Eye (tissue), 1 donor: ENCODE measurements at places on chromosomes 3 and 15.

GRCh38 chr3:127639173-127640041, 10.4 kb downstream of the PODXL2 start:
- DNase-seq: no peak

DNA sequence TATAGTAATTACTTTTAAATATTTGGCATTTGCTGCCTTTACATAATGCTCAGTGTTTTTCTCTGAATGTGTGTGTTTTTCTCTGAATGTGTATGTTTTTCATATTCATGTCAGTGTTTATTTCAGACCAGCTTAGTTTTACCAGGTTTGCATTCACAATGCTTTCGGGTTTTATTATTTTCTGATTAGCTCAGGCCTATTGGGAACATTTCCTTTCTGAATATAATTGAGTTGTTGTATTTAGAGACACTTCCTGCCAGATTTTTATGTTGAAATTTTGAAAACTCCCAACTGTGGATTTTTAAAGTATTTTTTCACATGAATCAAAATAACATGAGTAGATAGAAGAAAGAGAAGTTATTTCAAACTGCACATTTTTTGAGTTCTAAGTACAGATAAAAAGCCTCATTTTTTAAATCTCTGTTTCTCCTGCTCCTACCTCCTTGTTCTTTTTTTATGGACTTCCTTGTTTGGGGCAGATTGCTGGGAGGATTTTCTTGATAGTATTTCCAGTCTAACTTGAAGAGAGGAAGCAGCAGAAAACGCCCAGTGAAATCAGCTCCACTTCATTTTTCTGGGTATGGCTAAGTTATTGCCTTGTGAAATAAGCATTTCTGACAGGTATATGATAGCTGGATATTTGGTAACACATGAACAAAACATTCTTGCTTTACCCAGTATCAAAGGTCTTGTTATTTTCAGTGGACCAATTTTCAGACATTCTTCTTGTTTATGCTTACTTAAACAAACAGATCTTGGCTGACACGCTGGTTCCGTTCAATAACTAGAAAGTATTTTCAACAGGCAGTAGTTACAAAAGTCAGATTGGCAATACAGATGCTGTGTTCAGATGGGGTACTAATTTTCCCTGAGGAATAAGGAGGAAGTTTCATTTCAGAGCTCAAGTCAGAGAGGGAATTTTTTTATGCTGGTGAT, 70.7 kb downstream of the RIOX2 start:
- DNase-seq: no peak

GRCh38 chr3:186886202-186886981, 43.9 kb downstream of the ADIPOQ start:
- peak; percentile 3 for DNase-seq

- DNase-seq: no peak
Measured at GRCh38 chr3:100060685-100061484, 53.4 kb downstream of the FILIP1L start.

DNA sequence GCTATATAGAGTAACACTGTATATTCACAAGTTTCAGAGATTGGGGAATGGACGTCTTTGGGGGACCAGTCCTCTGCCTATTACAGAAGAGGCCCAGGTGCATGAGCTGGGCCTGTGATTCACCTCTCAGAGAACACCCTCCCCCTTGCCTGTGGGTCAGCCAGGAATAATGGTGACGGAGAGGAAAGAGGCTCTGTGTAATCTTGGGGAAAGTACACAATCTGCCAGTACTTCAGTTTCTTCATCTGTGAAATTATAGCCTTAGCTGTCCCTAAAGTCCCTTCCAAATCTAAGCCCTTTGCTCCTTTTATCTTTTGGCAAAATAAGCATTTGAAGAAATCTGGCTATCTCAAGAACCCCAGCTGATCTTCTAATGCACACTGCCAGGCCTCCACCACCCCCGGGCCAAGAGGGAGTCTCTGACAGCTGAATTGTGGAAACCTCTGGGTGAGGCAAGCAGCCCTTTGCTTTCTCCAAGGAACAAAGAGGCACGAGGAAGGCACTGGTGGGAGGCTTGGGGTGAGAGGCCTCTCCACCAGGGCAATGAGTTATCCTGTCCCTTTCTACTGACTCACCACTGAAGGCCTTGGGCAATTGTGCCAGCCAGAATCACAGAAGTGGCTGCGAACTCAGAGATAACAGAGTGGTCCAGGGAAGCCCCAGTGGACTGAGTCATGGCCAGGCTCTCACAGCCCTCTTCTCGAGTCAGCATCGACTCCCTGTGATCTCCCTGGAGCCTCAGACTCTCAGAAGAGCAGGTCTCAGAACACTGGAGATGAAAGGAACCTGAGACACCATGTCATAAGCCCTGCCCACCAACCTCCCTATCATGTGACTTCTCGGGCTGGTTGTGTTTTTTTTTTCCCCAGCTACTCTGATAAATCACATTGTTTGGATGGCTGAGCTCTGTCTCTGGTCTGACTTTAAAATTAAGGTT, 31.8 kb downstream of the CCNL1 start:
- peak; percentile 36 for DNase-seq

DNA sequence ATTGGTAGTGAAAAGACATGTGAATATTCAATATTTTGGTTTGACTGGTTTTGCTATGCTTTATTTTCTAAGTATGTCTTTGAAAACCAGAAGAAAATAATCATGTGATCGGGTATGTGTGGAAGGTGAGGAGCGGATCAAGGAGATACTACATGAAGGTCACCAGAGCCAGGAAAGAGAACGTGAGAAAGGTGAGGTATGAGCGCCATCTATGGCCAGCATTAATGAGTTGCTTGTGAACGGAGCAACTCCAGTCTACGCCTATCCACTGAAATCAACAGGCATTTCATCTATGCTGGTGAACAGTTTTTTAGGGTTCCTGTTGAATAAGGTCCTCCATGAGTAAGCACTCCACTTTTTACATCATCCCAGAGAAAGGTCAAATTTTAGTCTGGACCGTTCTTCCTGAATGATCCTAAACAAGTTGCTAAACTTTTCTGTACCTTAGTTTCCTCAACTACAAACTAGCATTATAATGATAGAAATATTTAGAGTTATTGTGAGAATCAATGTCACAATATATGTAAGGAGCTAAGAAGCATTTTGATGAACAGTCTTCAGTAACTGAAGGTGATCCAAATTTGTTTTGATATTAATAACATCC, 1435.2 kb upstream of the CADM2 start:
- peak; percentile 88 for DNase-seq

DNA sequence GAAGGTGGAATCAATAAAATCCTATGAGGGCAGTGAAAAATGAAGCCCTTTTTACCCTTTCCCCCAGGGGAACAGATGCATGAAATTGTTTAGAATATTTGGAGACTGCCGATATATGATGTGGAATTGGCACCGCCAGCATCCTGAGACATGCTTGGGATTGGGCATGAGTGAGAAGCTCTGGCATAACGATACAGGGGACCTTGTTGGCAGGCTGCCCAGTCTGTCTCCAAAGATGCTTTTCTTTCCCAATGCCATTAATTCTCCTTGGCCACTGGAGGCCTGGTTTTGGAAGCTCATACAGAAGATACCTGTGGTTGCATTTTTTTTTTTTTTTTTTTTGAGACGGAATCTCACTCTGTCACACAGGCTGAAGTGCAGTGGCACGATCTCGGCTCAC, 800.6 kb upstream of the LMCD1 start:
- DNase-seq: no peak

GRCh38 chr3:86702381-86702958, 288.5 kb downstream of the VGLL3 start:
- DNase-seq: peak; percentile 33

DNA sequence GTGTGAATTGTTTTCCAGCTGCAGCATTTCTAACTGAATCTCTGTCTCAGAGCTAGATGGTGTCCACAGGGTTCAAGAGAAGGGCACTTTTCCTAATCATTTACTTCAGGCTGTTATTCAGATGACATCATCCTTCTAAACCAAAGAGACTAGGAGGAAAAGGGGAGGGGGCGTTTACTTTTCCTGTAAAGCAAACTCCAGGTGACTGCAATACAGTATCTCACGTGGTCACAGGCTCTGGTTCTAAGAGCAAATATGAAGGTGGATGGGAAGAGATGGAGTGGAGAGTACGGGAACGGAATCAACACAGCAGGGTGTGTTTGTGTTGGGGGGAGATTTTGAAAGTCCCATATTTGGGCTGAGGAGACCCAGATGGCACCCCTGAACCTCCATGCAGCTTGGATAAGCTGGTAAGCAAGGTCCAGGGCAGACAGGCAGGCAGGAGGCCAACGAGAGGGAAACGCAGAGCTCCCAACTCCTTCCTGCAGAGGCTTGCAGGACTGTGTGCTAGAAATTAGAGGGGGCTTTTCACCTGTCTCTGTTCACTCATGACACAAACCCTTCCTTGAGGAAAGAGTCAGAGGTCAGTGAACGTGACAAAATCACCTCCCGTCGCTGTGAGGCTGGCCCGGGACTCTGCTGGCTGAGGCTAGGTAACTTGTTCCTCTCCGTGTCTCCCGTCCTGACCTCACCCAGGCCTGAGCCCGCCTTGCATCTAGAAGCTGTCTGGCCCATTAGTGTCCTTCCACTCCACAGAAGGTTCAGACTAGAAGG, 151.2 kb downstream of the OPA1 start:
- peak; percentile 63 for DNase-seq

GRCh38 chr15:92811148-92811913, 88.8 kb upstream of the CHD2 start:
- peak; percentile 43 for DNase-seq

DNA sequence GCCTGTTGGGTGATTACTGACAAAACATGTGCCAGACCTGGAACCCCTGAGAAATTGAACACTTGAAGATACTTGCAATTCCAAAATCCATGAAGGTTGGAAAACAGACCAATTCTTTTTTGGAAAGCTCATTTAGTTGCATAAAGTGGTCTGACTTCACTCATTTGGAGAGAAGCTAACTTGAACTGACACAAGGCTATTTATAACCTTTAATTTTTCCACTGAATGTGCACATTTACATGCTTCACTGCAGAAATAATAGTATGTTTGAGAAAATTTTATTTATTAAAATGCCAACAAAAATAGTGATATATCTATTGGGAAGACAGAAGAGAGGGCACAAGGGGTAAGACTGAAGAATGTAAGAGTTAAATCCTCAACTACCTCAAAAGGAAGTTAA, 92.1 kb downstream of the MOBP start:
- no peak for DNase-seq

DNA sequence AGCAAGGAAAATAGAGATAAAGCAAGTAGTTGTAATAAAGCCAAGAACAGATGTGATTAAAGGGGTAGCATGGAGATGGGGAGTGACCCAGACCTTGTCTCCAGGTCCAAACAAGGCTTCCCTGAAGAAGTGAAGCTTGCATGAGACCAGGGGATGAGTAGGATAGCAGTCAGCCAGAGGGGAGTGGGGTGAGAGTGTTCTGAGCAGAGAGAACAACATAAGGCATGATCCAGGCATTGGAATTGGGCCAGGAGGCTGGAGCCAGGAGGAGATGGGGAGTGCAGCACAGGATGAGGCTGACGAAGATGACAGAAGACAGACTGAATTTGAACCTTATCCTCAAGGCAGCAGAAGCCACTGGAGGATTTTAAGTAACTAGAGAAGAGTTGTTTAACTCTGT, 7.2 kb downstream of the TMOD2 start:
- peak; percentile 29 for DNase-seq

- DNase-seq: no peak
Measured at GRCh38 chr3:155697542-155697941, 47.3 kb downstream of the PLCH1 start.

GRCh38 chr15:99967841-99968371, 234.7 kb upstream of the LYSMD4 start:
- no peak for DNase-seq

- DNase-seq: peak; percentile 11
Measured at GRCh38 chr15:101070502-101071273, 151.5 kb downstream of the LRRK1 start.

DNA sequence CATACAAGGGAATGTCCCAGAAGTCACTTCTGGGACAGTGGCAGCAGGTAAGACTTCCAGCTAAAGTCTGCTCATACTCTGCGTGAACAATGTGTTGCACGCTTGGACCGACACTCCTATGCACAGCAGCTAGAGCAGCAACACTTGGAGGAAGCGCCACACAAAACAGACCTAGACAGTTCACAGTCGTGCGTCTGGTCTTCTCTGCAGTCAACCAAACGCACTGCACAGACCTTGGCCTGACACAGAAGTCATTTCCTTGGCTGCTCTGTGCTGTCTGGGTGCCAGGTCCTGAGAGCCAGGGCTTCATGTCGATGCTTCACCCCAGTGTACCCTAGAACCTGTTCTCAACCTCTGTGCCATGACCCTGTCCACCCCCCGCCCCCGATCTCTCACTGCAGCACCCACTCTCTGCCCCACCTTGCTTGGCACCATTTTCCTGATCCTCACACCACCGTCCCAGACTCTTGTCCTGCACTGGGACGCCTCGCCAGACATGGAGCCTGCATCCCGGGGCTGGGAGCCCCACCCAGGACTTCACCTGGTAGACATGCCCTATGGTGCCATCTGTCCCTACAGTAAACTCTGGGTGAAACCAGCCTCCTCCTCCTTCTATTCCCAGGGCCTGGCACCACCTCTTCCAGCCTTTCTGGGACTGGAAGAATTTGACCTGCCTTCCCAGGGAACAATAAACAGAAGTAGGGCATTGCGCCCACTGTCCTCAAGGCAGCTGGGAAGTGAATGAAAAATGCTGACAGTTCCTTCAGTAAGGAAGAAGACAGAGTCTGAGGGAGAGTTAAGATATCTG, 3.1 kb downstream of the ATP10A start:
- DNase-seq: no peak

GRCh38 chr15:70494852-70495571, 268.3 kb downstream of the UACA start:
- peak; percentile 76 for DNase-seq

- no peak for DNase-seq
Measured at GRCh38 chr3:8739757-8740504, 6.3 kb downstream of the CAV3 start.

GRCh38 chr15:90879730-90880366, 4.5 kb upstream of the FES start:
- DNase-seq: no peak

DNA sequence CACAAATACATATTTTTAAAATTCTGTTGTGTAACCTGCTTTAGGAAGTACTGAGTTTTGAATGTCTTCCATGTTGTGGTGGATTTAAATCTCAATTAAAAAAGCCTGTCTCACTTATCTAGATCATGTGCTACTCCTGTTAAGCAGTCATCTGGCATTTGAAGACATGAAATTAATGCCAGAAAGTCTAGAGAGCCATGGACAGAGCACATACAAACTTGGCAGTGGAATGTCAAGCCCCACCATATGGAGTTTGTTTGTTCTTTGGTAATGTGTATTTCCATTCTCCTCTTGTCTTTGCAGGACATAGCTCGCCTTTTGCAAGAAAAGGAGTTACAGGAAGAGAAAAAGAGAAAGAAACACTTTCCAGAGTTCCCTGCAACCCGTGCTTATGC, 39.3 kb upstream of the UTS2B start:
- DNase-seq: no peak

GRCh38 chr3:76570436-76571057, 469.4 kb upstream of the ROBO2 start:
- DNase-seq: peak; percentile 53

- no peak for DNase-seq
Measured at GRCh38 chr15:70628549-70628896, 134.8 kb downstream of the UACA start.

DNA sequence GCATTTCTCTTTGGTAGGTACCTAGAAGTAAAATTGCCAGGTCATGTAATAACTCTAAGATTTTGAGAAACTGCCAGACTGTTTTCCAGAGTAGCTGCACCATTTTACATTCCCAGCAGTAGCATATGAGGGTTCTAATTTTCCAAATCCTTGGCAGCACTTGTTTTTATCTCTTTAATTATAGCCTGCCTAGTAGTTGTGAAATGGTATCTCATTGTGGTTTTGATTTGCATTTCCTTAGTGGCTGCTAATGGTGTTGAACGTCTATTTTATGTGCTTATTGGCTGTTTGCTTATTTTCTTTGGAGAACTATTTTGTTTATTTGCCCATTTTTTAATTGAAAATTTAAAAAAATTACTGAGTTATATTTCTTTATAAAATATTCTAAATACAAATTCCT, 117.9 kb downstream of the TCF12 start:
- no peak for DNase-seq
